Lower leg skin (tissue), 4 donors: ENCODE measurements at places on chromosomes 7 and 10.

- DNase-seq: no peak
Measured at GRCh38 chr7:68964060-68964459, 634.2 kb upstream of the AUTS2 start.

- DNase-seq: no peak
Measured at GRCh38 chr10:13458687-13459012, 70.2 kb downstream of the BEND7 start.

DNA sequence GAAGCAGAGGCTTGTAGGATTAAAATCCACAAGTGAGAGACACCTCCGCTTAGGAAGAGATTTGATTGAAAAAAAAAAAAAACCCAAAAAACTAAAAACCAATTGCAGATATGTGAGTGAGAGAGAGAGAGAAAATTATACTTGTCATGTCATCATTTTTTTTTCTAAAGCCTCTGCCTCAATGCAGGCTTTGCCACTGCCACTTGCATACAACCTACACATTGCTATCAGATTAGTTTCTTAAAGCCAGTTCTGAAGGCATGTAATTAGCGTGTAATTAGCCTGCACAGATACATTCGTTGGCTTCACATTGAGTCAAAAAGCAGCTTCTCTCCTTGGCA is 86.1 kb upstream of the MTPN start:
- no peak for DNase-seq

DNA sequence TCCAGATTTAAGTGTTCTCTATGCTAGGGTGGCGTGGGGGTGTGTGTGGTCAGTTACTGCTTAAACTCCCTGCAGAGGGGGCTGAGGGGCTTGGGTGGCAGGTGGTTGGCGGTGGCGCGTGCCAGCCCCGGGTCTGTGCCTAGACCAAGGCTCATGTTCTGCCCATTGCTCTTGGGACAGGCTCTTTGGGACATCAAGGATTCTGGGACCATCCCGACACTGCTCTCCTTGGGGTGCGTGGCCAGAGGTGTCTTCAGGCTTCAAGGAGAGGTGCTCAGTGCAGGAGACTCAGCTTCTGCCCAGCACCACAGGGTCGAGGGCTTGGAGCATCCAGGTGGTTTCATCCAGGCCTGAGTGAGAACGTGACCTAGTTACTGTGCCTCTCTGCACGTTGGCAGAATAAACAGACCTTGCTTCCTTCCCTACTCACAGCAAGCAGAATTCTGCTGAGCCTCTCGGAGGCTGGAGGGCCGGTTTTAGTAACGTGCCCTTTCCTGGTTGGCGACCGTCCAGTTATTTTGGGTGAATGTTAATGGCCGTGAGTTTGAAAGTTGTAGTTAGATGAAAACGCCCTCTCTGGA is 39.9 kb downstream of the CAMK1D start:
- DNase-seq: peak; percentile 64

DNA sequence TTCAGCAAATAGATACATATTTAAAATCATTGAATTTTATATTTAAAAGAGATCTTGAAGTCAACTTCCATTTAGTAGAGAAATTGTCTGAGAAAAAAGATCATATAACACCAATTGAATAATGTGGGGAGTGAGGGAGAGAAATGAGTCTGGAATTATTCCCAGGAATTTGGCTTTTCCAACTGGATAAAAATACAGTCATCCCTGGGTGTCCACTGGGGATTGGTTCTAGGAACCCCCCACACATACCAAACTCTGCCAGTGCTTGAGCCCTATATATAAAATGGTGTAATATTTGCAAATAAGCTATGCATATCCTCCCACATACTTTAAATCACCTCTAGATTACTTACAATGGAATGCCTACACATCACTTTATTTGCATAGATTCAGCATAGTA is 162.8 kb upstream of the SEMA3C start:
- no peak for DNase-seq

- peak; percentile 68 for DNase-seq
Measured at GRCh38 chr10:95445223-95445836, 115.8 kb downstream of the SORBS1 start.

DNA sequence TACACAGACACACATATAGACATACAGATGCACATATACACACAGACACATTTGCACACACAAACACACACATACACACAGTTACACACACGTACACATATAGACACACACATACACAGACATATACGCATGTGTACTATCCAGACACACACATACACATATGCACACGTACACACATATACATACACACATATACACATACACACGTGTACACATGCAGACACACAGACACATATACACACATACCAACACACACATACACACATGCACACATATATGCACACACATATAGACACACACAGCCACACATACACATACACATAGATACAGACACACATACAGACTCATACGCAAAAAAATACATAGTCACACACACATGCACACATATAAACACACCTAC is 184.2 kb downstream of the PFKFB3 start:
- DNase-seq: no peak

DNA sequence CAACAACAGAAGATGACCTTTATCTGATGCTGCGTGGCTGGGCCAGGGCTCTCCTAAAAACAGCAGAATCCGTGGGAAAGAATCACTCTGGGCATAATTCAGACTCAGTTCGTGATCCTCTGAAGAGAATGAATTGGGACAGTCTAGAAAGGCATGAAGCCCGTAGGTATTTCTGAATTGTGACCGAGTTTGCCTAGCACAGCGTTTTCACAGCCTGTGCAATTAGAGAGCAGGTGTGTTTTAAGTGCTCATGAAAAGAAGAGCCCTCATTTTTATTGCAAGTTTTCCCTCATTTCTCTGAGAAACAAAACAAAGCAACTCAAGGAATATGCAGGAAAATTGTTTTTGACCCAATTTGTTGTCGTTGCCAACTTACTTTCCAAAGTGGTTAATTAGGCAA is 366.2 kb downstream of the WDR11 start:
- DNase-seq: no peak

DNA sequence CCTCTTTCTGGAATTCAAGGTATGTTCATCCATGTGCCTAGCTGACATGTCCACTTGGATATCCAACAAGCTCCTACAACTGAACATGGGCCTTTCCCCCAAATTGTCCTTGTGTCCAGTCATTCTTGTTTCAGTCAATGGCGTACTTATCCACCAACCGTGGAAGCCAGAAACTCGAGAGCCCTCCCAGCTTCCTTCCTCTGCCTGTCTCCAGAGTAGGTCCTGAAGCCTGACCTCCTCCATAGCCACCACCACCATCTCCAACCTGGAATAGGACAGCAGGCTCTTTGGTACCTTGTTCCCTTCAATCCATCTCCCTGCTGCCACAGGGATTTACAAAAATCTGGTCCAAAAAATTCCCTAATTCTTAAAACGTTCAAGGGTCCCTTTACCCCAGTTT is 305.1 kb downstream of the RPS24 start:
- no peak for DNase-seq

DNA sequence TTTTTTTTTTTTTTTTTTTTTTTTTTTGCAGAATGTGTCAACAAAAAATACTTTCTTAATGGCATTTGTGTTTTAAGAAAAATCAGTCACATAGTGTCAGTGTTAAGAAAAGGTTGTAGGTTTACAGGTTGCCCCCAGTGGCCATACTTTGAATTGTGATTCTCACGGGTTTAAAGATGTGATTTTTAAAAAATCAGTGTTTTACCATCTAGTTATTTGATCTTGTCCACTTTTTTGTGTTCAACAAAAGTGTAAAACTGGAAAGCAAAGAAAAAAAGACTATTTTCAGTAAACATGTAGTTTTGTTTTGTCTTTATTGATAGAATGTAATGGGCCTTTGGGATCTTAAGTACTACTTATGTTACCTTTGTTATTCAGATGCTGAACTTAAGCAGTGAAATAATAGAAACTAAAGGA is 25.7 kb downstream of the SUV39H2 start:
- DNase-seq: no peak

GRCh38 chr7:130490888-130491804 is 739 bp upstream of the MEST start:
- no peak for DNase-seq

- DNase-seq: no peak
Measured at GRCh38 chr7:73573276-73573675, 5.1 kb downstream of the TBL2 start.

- DNase-seq: no peak
Measured at GRCh38 chr7:44846816-44847508, 925 bp downstream of the H2AZ2 start.

GRCh38 chr10:29535012-29535777 is 99.6 kb downstream of the SVIL start:
- no peak for DNase-seq

- DNase-seq: no peak
Measured at GRCh38 chr7:134587750-134588149, 38.8 kb downstream of the AKR1B15 start.

GRCh38 chr7:23333671-23334246 is 34.6 kb downstream of the MALSU1 start:
- DNase-seq: peak; percentile 45

DNA sequence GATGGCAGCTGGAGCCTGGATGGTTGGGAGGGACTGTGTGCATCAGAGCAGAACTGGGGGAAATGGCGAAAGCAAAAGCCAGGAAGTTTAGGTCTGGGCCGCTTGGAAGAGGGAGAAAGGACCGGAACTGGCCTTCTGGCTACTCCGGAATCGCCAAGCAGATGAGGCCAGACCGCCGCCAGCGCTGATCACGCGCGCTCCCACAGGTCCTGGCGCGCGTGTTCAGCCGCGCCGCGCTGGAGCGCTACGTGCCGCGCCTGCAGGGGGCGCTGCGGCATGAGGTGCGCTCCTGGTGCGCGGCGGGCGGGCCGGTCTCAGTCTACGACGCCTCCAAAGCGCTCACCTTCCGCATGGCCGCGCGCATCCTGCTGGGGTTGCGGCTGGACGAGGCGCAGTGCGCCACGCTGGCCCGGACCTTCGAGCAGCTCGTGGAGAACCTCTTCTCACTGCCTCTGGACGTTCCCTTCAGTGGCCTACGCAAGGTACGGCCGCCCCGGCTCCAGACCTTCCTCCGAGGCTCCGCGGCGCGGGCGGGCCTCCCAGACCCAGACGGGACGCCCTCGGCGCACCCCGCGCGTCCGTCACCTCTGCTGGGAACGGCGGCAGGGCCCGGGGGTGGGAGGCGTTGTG is 2.0 kb downstream of the CYP26C1 start:
- DNase-seq: no peak

DNA sequence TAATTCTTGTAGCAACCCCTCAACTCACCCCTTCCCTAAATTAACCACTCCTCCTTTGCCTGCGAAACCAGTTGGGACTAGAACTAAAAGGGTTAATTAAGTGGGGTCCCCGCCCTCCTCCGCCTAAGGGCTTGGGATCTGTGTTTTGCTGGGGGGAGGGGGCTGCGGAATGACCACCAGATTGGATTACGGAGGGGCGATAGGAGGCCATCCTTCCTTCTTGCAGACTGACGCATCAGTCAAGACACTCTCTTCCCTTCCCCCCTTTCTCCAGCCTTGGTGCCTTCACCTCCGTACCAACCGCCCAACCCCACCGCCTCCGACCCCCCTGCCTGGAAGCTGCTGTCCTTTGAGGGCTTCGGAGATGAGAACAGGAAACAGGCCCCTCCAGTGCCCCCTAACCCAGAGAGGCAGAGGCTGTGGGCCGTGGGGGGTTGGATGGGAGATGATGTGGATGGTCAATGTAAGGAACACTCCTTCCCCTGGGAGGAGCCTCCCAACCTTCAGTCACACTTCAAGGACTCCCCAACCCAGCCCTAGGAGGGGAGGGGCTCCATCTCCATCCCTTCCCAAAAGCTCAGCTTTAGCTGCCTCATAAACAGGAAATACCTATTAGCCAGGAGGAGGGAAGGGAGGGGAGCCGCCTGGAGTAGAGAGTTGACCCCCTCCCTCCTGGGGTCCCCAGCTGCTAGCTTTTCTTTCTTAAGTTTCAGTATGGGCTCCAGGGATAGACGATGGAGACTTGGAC is 997 bp upstream of the LDB1 start:
- DNase-seq: peak; percentile 60

DNA sequence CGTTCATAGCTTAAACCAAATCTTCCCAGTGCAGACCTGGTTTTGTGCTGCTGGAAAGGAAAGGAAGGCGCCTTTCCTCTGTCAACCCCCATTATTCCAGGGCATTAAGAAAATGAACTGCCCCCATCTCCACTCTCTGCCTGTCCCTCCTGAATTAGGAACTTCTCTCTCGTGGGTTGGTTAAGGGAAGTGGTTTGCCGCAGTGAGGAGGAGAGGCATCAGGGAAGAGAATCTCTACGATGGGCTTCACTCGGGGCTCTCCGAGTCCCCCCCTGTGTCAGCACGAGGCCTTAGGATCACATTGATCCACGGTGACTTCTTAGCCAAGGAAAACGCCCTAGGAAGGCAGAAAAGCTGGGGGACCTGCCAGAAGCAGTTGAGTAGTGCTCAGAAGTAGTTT is 53.9 kb upstream of the LYZL2 start:
- DNase-seq: no peak

DNA sequence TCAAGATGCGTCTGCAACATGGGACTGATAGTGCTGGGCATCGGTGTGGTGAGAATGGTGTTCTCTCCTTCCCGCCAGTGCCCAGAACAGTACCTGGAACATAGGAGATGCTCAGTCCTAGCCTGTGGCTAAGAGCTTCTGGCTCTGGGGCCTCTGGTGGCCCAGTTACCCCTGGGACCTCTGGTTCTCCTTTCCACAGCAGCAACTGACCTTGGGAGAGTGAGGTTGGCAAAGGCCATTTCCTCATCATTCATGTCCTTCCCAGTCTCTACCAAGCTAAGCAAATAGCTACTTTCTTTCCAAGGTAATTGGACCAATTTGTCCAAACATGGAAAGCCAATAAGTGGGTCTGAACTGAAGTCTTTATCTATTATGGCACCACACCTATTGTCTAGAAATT is 11.6 kb upstream of the GOLGA7B start:
- DNase-seq: no peak

- no peak for DNase-seq
Measured at GRCh38 chr7:131108212-131108940, 219.3 kb upstream of the MKLN1 start.

DNA sequence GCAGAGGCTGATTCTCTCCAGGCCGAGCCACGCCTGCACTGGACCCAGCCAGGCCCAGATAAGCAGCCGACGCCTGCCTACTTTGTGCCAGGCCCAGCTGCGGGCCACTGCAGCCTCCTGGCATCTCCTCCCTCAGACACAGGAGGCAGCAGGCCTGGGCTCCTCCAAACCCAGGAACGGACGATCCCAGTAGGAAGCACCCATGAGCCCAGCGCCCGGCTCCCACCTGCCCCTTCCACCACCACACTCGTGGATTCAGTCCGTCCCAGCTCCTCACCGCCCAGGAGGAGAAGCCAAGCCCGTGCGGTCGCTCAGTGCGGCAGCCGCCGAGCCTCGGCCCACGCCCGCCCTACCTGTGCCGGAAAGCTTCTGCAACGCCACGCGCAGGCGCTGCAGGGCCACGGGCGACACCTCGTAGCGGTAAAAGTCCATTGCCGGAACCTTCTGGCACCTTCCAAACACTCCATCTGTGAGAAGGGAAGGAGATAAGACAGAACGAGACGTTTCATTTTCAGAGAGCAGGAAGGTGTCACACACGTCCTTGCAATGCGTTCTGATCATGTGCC is 271.1 kb downstream of the PTPRN2 start:
- DNase-seq: no peak

- DNase-seq: peak; percentile 34
Measured at GRCh38 chr7:43232366-43232765, 119.9 kb downstream of the HECW1 start.

- no peak for DNase-seq
Measured at GRCh38 chr10:109912335-109913281, 10.7 kb downstream of the XPNPEP1 start.

GRCh38 chr7:35260246-35260645 is 6.3 kb upstream of the TBX20 start:
- DNase-seq: no peak

- no peak for DNase-seq
Measured at GRCh38 chr10:71575451-71575850, 144.1 kb downstream of the C10orf105 start.

- DNase-seq: no peak
Measured at GRCh38 chr10:562142-562541, 127.3 kb downstream of the DIP2C start.
